Common myeloid progenitor, CD34-positive (primary cell): ENCODE measurements at places on chromosomes 12 and 14.

DNA sequence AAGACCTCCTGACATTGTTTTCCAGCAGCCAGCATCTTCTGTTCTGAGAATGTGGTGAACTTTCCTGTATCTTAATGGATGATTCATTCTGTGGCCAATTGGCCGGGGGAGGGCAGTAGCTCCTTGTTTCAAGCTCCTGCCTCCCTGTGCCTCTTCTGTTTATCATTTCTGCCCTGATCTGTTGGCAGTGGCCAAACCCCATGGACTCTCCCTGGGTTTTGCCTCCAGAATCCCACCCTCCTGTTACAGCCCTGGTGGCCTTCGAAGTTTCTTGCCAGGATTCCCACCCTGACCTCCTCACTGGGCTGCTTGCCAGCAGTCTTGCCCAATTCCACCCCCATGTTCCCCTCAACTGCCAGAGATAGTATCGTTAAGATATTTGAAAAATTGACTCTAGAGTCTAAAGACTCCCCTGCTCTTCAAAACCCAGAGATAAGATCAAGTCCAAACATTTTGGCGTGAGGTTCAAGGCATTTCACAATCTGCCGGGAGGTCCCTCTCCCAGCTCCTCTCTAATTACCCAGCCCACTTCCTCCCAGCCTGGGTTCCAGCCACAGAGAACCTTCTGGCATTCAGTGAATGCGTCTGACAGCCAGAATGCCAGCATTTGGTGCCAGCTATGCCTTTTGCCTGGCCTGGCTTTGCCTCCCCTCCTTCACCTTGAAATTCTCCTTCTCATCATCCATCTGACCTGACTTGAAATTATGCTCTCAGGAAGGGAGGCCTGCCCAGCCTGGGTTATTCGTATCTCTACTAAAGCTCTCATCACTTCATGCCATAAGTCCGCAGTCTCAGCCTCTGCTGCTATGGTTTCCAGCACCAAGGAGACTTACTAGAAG lies 37.7 kb upstream of the TXNRD1 start:
- peak; percentile 67 for DNase-seq

DNA sequence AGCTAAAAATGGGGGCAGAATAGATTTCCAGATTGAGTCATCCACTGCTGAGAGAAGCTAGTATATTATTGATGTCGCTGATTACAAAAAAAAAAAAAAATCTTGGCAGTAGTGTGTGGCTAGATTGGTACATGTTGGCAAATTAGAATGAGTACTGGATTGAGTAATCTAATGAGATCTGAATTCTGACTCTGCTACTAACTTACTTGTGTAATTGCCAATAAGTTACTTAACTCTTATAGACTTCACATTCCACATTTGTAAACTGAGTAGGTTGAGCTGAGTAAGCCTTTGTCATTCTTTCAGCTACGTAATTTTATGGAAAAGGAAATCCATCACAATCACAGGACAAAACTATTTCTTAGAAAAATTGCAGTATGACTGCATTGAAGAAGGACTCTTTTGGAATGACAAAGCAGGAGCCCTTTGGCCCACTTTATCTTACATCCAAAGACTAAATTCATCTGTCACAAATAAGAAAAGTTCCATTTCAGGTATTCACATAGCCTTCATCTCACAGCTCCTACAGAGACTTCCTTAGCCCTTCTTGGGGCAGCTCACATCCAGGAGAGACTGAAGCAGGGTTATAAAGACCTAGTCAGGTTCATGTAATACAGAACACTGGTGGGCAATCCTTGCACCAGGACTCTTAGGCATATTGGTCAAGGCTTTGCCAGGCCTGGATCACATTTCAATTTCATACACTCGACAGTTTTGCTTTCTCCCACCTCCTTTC lies 197.3 kb upstream of the CPNE8 start:
- DNase-seq: no peak

GRCh38 chr14:20811986-20812975 lies 9.6 kb upstream of the RNASE1 start:
- DNase-seq: no peak

DNA sequence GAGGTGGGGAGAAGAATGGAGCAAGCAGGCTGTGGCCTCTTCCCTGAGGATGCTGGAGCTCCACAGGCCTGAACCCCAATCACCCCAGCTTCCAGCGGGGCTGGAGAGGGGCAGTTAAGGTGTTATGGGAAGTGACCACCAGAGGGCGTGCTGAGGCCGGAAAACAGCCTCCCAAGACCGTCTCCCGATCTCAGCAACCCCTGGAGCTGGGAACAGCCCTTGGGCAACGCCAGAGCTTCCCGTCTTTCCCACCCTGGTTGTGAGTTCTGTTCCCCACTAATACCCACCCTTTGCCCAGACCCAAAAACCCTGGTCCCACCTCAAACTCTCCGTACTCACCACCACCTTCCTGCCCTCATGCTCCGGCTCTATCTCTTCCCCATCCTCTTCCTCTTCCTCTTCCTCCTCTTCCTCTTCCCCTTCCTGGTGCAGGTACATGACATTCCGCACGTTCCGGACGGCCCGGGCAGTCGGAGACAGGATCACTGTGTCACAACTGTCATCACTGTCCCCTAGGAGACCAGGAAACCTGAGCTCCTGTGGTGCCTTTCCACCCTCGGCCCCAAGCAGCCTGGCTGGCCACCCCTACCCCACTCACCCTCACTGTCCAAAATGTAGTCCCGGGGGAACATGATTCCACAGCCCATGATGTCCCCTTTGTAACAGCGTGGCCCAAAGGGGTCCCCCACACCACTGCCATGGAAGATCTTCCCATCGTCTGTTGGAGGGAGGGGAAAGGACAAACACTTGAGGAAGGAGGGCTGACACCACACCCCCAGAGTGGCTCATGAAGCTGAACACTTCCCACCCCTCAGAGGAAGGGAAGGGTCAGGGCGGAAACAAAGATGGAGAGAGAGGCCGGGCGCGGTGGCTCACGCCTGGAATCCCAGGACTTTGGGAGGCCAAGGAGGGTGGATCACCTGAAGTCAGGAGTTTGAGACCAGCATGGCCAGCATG lies 12.9 kb downstream of the SPRYD3 start:
- peak; percentile 52 for DNase-seq

DNA sequence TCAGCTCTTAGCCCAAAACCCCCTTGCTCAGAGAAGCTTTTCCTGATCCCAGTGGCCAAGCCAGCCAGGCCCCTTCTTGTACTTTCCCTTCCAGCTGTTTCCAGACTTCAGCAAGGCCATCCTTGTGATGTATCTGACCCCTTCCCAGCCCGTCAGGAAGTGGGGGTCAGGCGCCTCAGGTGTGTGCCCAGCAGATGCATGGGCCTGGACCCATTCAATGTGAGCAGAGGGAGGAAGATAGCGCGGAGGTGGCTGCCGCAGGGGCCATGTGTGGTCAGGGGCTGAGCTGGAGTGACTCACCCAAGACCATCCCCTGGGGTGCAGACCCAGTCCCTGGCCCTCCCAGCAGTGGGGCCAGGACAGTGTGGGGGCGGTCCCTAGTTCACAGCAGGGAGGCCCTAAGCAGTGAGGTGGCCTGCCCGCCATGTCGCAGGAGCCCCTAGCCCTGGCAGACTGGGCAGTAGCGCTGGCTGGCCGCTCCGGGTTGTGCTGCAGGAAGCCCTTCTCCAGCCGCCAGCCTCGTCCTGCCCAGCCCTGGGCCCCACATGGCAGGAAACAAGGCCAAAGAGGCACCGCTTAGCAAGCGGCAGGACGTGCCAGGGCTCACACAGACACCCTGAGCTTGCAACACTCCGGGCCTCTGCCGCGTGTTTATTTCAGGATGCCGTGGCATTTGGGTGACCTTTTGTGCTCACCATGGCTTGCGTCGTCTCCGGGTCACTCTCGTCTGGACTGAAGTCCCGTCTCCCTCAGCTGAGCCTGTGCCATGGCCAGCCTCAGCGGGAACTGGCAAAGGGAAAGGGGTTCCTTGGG lies 12.0 kb downstream of the ADSS1 start:
- DNase-seq: peak; percentile 5

GRCh38 chr14:90842726-90843125 lies 26.5 kb upstream of the TTC7B start:
- DNase-seq: no peak

GRCh38 chr14:68807148-68807600 lies 14.3 kb upstream of the ZFP36L1 start:
- peak; percentile 90 for DNase-seq

DNA sequence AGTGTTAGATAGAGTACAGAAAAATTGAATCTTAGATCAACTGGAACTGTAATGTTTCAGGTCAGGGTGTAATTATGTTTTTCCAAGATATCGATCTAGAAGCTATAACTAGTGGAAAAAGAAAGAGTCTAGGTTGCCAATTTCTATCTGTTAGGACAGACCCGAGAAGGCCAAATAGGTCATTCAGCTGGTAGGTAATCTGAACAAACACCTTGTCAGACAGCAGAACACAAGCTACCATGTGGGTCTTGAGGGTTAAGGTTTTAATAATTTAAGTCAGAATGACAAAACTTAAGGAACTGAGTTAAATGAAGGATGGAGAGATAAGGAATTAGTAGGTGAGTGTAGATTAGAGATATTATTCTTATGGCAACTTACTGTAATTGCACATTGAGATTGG lies 44.9 kb upstream of the KCNMB4 start:
- DNase-seq: peak; percentile 60

- no peak for DNase-seq
Measured at GRCh38 chr12:122870163-122870842, 25.6 kb downstream of the VPS37B start.

DNA sequence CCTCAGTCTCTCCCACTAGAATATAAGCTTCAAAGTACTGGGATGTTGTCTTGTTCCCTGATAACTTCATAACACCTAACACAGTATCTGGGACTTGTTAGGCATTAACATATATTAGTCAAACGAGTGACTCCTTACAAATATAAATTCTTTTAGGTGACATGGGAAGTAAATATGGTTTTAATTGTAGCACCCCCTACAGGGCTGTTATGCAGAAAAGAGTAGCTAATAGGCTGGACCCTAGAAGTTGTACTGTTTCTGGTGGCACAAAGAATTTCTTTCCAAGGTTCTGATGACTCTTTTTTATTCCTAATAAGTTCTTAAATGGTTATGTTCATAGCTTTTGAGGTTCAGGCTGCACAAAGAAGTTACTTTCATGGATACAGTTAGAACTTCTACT lies 29.8 kb downstream of the GPATCH2L start:
- peak; percentile 12 for DNase-seq

DNA sequence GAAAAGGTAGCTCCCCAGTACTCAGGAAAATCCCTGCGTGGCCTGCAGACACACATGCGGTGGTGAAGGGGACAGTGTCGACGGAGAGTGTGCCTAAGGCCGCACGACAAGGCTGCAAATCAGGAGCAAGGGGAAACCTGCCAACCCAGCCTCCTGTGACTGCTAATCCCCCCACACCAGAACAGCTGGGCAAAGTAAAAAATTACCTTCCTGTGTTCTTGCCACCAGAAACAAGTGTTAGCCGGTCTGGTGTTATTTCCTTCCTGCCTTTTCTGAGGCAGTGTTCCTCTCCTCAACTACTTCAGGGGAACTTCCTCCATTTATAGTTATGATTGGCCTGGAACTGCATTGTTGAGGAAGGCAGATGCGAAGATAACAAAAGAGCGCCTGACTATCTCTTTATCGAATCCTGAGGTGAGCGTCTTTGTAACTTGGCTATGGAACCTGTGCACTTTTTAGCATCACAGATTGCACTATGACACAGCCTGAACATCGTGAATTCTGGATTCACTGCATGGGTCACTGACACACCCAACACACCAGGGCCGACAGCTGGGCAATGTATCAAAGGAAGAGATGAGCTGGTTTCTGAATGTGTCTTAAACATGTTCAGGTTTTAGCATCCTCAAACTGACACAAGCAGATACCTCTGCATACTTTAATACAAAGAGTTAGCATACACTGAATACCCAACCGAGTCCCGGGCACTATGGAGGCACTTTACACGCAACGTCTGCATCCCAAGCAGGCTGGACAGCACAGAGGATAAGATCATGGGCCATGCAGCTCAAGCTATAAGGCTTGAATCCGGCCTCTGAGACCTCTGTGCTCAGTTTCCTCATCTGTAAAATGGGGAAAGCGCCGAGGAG lies 28.9 kb downstream of the SLC15A4 start:
- DNase-seq: peak; percentile 87

DNA sequence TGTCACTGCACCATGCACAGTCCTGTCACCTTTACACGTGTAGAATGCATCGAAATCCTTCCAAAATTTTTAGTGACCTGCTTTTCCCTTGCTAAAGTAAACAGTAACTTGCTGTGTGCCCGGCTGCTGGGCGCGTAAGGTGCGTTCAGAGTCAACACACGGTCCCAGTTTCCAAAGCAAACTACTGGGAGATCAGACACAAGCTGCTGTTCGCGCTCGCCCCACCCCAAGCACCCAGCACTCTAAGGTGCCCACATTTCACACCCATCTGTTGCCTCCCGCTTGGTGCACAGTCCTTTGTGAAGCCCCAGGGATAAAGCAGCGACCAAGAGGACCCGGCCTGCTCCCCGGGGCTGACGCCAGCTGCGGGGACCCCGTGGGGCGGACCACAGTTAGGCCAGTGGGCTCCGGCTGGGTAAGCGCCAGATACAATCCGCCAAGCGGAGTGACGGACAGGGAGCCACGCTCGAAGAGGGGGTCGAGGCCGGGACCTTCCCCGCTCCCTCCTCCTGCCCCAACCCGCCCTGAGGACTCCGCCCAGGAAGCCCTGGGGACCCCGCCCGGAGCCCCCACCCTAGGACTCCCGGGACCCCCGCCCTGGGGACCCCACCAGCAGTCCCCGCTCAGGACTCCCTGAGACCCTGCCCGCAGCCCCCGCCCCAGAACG lies 633 bp downstream of the STX2 start:
- DNase-seq: peak; percentile 18

- DNase-seq: no peak
Measured at GRCh38 chr12:84919271-84919670, 6.7 kb upstream of the SLC6A15 start.

DNA sequence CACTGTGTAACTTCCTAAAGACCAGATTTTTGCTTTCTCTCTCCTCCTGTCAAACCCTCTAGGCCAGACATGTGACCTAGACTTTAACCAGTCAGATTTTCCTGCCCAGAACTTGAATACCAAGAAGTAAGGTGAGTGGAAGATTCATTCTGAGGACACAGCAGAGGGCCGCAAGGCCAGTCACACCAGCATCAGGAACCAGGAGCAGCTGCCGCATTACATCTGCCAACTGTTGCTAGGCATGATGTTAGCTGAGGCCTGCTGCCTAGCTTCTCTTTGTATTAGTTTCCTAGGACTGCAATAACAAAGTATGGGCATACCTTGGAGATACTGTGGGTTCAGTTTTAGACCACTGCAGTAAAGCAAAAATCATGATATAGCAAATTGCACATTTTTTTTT lies 101.9 kb upstream of the BMP4 start:
- no peak for DNase-seq

DNA sequence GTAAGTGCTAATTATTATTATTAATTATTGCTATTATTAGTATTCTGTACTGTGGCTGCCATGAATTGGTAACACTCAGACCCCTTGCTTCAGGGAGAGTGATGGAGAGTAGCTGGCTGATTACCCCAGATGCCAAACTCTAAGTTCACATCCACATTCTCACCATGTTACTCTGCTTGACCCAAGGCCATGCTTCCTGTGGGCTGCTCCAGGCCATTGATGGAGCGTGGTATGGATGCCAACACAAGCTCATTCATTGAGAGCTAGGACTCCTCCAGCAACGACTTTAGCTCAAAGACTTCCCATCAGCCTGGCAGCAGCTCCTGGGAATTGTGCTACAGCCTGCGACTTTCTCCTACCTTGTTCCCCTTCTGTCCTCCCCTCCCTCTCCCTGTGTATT lies 233.4 kb downstream of the MSRB3 start:
- DNase-seq: no peak
